ENCODE measurements at places on chromosomes 3 and 15.
A peak's percentile ranks its signal among the peaks of the same experiment; 100 is the strongest.

GRCh38 chr15:33292717-33293307 is 18.0 kb upstream of the RYR3 start:
- no peaks in the 10 kb centered on the region for H3K4me1 ChIP-seq
- no peaks in the 10 kb centered on the region for H3K36me3 ChIP-seq
- H3K4me3 ChIP-seq: no peak overlapping the region
- H3K27me3 ChIP-seq: peaks cover 31% of the 10 kb centered on the region
- no peak overlapping the region for H3K27ac ChIP-seq
- peak; percentile 51 for DNase-seq

DNA sequence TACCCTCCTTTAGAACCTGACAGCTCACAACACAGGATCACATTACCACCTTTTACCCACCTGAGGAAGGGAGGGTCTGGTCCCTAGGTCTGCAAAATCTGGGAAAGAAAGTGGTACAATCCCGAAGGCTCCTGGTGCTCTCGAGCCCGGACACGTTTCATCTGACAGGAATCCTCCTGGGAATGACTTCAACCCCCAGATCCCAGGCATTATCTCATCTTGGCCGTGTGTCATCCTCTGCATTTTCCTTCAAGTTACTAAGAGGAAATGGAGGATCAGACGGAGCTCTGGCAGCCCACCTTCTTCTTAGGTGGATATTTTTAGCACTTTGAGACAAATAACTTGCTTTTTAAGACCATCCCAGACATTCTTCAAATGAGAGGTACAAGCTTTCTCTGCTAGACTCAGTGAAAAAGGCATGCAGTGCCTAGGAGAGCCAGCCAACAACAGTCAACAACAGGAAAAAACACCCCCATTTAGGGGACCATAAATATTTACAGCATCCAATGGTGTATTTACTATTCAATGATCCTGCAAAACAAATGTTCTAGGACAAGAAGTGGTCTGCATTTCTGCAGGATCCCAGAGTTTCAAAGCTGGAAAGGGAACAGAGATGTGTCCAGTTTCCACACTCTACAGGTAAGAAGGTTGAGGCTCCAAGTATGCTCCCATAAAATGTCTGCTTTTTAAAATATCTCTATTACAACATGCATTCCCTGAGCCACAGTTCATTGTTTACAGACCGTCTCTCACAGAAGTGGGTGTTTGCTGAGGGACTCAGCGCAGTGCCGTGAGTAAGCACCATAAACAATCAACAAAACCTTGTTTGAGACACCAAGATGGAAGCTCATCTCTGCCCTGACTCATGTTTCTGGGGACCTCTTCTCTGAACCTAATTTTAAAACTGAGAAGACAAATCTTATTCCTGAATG is 38.3 kb upstream of the ARHGEF3 start:
- H3K4me3 ChIP-seq: no peak overlapping the region
- no peak overlapping the region for H3K27ac ChIP-seq
- H3K36me3 ChIP-seq: no peaks in the 10 kb centered on the region
- H3K27me3 ChIP-seq: no peaks in the 10 kb centered on the region
- peaks cover 17% of the 10 kb centered on the region for H3K4me1 ChIP-seq

- no peak overlapping the region for H3K27ac ChIP-seq
- H3K4me1 ChIP-seq: no peaks in the 10 kb centered on the region
- H3K4me3 ChIP-seq: no peak overlapping the region
- peaks cover 18% of the 10 kb centered on the region for H3K27me3 ChIP-seq
- DNase-seq: no peak
Observed at GRCh38 chr3:72238010-72238691, 453.2 kb upstream of the PROK2 start.

DNA sequence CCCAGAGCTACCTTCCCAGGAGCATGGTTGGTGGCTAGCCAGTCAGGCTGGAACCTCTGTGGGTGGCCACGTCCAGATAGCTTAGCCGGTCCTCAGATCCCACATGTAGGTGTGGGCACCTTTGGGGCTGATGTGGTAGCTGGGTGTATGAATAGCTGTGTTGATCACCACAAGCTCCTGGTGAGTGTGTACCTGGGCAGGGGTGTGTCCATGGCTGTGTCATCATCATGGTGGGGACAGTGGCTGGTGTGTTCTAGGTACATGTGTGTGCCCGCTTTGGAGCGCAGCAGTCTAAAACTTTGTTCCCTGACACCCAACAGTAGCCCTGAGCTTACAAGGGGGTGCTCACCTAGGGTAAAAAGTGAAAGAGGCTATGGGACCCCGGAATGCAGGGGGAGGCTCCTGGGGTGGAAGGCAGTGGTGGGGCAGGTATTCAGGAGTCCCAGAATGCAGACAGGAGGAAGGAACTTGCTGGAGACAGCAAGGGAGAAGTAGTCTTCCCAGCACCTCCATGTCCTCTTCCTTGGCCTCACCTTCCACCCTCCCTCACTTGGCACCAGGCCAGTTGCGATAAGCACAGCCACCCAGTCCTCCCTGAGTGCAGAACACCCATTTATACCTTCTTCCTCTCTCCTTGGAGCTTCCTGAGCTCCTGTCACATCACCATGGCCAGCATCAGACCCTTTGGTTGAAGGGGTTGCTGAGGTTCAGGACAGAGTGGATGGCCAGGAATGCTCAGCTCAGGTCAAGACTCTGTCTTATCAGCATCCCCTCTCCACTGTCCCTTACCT is 1.2 kb downstream of the CISH start:
- H3K27ac ChIP-seq: no peak overlapping the region
- no peak for DNase-seq
- peaks cover 26% of the 10 kb centered on the region for H3K4me1 ChIP-seq
- peak overlapping the region; percentile 54 for H3K4me3 ChIP-seq
- H3K36me3 ChIP-seq: no peaks in the 10 kb centered on the region

DNA sequence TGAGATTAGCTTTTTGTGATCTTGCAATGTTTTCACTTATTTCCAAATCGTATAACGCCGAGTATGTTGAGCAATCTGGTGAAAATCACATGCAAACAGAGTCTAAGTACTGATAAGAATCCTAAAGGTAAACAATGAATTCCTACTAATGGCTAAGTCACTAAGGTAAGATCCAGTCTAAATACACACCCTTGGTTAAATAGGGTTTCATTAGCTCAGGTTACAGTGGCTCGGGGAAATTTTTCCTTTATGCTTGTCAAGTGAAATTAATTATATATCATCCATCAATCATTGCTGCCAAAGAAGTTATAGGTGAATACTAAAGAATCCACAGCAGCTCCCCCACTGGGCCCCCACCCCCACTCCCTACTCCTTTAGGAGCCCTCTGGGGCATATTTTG is 139.3 kb downstream of the SOX2 start:
- no peaks in the 10 kb centered on the region for H3K27me3 ChIP-seq
- H3K4me1 ChIP-seq: no peaks in the 10 kb centered on the region
- no peak overlapping the region for H3K27ac ChIP-seq

DNA sequence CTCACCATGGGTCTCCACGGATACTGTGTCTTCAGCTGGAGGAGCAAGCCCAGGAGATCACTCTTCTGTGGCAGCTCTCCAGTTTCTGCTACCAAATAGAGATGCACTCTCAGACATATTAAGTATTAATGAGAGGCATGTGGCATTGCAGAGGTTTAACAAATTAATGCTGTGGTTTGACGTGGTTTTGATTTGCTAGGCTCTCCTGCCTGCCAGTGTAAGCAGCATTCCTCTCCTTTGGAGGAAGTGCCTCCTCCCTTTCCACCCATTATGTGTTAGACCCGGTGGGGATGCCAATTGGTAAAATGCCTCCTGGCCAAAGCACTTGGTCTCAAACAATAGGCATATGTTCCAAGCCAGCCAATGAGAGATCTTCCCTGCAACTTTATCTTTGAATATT is 124.8 kb downstream of the MYLK start:
- no peaks in the 10 kb centered on the region for H3K27me3 ChIP-seq
- H3K4me3 ChIP-seq: no peak overlapping the region
- H3K27ac ChIP-seq: no peak overlapping the region
- no peaks in the 10 kb centered on the region for H3K36me3 ChIP-seq
- H3K4me1 ChIP-seq: peaks cover 10% of the 10 kb centered on the region

Data from HCT116 (cell line).